ENCODE measurements at places on chromosomes 4 and X.

- no peak for DNase-seq
Observed at GRCh38 chr4:38762560-38762959, 20.2 kb downstream of the TLR10 start.

- DNase-seq = peak; percentile 71
Observed at GRCh38 chrX:103356130-103356798, at the start of gene TCEAL9. Gene TCEAL9 (plus strand): TSS chrX:103356506. CDS start chrX:103357685, 1,179 bp downstream.

- peak; percentile 35 for DNase-seq
Observed at GRCh38 chrX:46573892-46574773, 568 bp downstream of the CHST7 start.

- no peak for DNase-seq
Observed at GRCh38 chr4:42293967-42294813, 103.1 kb upstream of the SHISA3 start.

DNA sequence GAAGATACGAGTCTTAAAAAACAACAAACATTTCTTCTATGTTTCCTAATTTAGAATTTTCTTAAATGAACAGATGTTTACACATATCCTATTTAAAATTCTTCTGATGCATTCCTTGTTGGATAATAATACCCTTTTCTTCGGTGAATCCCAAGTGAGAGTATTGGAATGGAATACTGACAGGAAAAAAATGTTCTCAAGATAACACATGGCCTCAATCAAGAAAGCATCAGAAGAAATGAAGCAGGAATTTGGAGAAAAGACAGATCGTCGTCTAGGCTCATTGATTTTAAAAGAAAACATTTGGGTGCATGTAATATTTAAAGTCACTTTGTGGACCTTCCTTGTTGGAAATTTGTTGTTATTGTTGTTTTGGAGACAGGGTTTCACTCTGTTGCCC lies 196.9 kb upstream of the ANK2 start:
- DNase-seq = no peak

- DNase-seq = no peak
Observed at GRCh38 chr4:8230033-8230432, 30.9 kb downstream of the SH3TC1 start.

- DNase-seq = no peak
Observed at GRCh38 chr4:10151182-10151581, 34.6 kb upstream of the WDR1 start.

DNA sequence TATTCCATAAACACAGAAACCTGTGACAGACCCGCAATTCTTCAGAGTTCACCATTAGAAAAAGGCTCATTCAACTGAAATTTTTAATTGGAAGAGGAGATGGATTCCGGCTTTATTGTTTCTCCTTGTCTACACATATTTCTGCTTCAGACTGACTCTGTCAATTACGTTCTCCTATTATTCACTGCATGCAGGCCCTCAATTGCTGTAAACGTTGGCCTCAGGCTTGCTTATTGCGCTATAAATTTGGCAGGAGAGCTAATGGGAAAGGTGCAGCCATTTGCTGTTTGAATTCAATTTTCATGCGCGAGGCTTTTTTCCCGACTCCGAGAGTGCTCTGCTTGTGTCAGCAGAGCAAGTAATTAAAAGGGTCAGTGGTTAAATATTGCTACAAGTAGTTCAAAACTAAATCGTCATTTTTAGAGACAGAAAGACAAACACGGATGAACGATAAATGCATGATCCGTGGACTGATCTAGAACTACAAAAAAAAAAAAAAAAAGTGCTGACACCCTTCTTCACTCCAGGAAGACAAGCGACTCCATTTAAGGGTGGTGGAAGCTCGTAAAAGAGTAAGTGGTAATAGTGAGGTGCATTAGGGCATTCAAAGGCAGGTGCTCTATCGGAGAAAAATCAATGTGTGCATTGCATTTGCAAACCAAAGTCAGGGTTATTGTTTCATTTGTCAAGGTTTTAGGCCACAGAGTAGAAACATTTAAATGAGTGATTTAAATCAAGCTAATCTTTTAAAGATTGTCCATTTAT lies 841.6 kb upstream of the FRG1 start:
- no peak for DNase-seq

DNA sequence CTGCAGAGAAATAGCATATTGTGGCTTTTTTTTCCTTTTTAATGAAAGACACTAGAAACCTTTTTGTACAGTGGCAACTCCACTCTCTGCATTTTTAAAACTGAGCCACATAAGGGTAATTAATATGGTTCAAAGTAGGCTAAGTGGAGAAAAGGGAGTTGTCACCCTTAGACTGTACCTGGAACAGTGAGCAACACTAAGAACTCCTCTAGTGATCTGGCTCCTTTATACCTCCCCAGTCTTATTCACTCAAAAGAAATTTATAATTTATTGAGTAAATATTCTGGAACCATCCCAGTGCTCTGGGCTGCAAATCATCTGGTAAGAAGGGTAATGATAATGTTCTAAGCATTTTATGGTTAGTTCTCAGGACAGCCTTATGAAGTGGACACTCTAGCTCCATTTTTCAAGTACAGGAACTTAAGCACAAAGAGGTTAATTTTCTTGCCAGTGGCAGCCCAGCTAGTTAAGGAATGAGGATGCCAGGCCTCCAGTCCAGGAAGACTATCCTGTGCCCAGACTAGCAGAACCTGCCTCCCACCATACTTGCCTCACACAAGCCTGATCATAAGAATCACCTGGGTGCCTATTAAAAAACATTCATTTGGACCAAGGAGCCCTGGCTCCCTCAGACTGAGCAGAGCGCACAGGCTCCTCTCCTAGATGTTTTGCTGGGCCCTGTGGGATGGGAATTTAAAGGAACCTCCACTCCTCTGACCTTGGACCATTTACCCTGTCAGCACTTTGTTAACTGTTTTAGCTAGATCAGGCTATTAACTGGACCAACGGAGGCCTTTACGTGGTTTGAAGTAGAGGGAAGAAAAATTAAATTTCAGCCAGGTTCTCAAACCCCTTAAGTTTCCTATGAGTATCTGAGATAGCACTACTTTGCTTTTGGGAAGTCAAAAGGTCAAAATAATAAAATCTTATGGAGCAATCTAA lies 102.6 kb downstream of the PDE5A start:
- peak; percentile 19 for DNase-seq

- no peak for DNase-seq
Observed at GRCh38 chr4:97892592-97893266, 250.5 kb downstream of the STPG2 start.

GRCh38 chrX:49868739-49869138 lies 10.5 kb upstream of the USP27X start:
- no peak for DNase-seq

GRCh38 chrX:47574547-47575301 lies 7.5 kb upstream of the TIMP1 start:
- no peak for DNase-seq

DNA sequence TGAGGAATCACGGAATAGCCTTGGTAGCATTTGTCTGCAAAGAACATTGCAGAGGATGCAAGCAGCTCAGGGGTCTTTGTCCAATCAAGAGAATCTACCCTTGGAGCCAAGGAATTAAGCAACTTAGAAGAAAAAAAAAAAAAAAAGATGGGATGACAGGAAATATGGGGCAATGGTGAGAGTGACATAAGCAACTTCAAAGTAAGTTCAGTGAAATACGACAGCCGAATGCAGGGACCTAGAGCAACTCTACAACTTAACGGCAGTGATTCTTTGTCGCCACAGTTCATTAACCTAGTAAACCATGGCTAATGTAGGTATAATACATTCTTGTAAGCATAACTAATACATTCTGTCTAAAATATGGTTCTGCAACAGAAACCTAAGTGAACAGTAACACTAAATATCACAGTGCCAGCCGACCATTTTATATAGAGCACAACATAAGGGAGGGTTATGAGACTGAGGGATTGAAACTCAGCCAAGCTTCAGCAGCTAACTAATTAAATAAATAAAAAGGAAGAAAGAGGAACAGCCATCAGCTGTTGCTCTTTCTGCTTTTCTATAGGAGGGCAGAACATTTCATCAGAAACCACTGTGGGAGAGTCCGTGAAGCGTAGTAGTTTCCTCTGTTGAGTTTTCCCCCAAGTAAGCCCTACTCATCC lies 74.7 kb downstream of the PPARGC1A start:
- DNase-seq = no peak

DNA sequence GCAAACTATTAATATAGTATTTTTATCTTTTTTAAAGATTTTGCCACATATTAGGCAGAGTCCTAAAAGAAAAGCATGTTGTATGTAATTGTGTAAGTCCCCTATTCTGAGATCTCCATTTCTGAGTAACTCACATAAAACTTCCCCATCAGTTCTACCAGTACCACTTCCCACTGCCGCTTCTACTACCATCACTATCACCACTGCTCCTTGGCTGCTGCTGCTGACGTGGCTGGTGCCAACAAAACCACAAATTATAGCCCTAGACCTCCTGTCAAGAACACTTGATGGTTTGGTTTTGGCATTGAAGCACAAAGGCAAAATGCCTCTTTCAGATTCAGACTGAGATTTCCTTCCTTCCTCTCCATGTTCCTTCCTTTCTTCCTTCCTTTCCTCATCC lies 106.4 kb downstream of the MMRN1 start:
- DNase-seq = no peak

- DNase-seq = no peak
Observed at GRCh38 chrX:13570261-13570605, 832 bp downstream of the EGFL6 start.

DNA sequence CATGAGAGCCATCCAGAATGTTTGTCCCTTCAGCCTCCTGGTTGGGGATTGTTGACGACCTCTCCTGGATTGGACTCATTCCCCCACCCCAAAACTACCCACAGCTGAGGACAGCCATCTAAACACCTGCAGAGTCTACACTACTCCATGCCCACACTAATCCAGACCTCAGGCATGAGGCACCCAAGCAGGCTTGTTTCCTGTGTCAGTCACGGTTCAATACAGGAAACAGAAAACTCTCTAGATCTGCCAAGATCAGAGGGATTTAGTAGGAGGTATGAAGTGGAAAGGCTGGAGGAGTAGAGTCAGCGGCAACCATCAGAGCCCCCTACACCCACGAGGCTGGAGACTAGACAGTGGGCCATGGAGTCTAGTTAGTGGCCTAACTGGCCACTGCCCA lies 37.7 kb downstream of the HAND2 start:
- DNase-seq = no peak

- DNase-seq = no peak
Observed at GRCh38 chr4:113555868-113556267, 205.7 kb downstream of the CAMK2D start.

GRCh38 chr4:110678517-110679227 lies 55.8 kb upstream of the PITX2 start:
- DNase-seq = no peak

- no peak for DNase-seq
Observed at GRCh38 chr4:165410214-165410613, 31.4 kb downstream of the CPE start.

- peak; percentile 1 for DNase-seq
Observed at GRCh38 chr4:145736241-145736831, 56.4 kb downstream of the C4orf51 start.

DNA sequence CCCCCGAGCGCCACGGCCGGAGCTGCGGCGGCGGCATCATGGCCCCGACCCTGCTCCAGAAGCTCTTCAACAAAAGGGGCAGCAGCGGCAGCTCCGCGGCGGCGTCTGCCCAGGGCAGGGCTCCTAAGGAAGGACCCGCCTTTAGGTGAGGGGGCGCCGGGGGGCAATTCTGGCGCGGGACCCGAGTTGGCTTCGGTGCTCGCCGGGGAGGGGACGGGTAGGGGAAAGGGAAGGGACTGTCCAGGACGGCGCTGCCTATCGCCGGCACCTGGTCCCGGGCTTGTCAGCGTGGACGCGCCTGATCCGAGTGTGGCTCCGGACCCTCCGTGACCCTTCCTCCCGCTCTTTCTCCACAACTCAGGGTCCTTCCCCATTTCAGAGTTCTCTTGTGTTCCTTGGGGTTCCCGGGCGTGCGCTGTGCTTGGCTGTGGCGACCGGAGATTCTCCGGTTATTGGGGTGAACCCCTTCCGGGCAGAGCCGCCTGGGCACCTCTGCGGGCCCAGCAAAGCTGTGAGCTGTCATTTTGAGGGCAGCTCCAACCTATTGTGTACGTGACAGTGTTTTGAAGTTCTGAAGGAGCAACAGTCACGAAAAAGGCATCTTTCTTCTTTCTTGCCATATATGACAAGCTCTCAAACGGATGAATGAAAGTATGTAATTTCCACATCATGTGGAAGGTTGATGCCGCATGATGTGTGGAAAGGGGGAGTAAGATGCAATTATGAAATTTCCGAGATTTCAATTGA lies 522 bp downstream of the FNIP2 start:
- DNase-seq = peak; percentile 28

- peak; percentile 1 for DNase-seq
Observed at GRCh38 chr4:154506253-154506652, 14.7 kb upstream of the DCHS2 start.

DNA sequence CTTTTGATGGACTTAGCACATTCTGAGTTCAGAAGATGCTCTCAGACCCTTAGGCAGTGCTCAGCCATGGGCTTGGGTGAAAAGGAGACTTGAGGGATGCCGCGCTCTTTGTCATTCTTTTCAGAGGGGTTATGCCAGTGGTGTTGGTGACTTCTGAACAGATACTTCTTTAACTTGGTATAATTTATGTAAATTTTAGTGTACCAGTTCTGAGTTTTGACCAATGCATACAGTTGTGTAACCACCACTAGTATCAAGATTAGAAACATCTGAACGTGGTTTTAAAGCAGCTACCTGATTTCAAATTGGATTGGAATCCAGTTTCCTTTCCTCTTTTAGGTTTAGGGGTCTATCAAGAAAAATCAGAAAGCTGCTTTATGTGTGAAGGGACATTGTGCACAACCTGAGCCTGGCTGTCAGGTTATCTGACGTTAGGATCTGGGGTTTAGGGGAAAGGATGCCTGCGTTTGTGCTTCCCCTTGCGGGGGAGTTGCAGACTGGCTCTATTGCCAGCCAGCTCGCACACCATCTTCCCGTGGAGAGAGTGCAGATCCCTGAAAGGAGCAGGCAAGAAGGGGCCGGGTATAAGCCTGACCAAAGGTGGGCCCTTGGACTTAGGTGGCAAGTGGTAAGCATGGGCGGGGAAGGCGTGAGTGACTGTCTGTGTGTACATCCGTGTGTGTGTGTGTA lies 19.0 kb downstream of the SMS start:
- DNase-seq = no peak

DNA sequence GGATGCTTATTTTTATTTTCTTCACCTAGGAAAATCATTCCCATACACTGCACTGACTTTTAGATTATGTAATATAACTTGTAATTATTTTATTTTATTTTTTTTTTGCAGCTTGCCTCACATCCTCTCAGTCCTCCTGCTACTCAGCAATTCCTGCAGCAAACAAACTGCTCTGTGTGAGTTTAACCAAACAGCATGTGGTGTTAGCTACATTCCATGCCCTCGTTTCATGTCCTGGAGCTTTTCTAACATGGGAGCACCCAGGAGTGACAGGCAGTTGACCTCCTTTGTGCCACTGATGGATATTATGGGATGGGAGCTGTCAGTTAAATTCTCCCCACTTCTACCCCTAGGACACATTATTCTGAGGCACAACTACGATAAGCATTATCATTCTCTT lies 24.8 kb downstream of the CXCL1 start:
- no peak for DNase-seq

DNA sequence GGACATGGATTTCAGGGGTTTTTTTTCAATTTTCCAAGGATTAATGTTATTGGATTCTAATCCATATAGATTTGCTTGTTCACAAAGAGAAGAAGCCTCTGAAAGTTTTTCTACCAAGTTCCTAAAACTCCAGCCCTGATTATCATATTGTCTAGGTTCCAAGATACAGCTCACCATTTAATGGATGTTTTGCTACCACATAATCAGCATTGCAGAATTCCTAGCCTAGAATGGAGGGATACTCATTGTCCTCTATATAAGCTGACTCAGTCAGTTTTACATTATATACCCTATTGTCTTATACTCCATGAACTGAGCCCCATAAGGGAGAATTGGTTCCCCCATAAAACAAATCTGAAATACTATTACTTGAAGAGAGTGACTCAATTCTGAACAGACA lies 664.7 kb upstream of the FAM241A start:
- DNase-seq = no peak
